ENCODE measurements at places on chromosomes 4 and X.

GRCh38 chrX:119235872-119236622 is at the start of gene PGRMC1:
Gene PGRMC1, plus strand, starts transcription at chrX:119236285. Its CDS starts 79 bp downstream, at chrX:119236364.
- no peak for DNase-seq

- DNase-seq = no peak
These were observed 66.1 kb downstream of the TNIP2 start for GRCh38 chr4:2689825-2690700.

GRCh38 chrX:10110316-10110935 is 46.3 kb upstream of the CLCN4 start:
- no peak for DNase-seq

GRCh38 chr4:3234171-3235029 is 14.6 kb upstream of the MSANTD1 start:
- no peak for DNase-seq

- no peak for DNase-seq
These were observed 2.5 kb upstream of the TMPRSS11D start for GRCh38 chr4:67886281-67886680.

DNA sequence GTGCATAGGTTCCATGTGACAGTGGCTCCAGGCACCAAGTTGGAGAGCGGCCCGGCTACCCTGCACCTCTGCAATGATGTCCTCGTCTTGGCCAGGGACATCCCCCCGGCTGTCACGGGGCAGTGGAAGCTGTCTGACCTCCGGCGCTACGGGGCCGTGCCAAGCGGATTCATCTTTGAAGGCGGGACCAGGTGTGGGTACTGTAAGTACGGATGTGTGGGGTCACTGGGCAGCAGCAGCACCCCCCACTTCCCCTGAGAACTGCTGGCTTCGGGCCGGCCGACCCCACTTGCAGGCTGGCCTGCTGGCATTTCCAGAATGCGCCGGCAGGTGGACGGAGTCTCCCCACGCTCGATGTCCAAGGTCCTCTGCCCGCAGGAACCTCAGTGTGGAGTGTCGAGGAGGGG is 13.2 kb downstream of the DOK7 start:
- DNase-seq = no peak

- DNase-seq = peak; percentile 86
These were observed 8.8 kb downstream of the ENPEP start for GRCh38 chr4:110484767-110485166.

DNA sequence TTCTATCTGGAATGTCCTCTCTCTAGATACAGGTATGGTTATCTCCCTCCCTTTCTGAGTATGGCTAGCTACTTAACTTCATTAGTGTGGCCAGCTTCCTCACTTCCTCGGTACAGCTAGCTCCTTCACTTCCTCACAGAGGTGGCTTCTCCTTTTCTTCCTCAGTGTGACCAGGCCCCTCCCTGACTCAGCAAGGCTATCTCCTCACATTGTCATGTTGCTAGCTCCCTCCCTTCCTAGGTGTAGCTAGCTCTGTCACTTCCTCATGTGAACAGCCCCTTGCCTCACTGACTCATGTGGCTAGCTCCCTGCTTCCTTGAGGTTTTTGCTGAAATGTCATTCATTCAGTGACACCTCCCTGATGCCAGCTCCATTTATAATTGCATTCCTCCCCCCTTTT is 67.3 kb upstream of the DDIT4L start:
- DNase-seq = no peak

DNA sequence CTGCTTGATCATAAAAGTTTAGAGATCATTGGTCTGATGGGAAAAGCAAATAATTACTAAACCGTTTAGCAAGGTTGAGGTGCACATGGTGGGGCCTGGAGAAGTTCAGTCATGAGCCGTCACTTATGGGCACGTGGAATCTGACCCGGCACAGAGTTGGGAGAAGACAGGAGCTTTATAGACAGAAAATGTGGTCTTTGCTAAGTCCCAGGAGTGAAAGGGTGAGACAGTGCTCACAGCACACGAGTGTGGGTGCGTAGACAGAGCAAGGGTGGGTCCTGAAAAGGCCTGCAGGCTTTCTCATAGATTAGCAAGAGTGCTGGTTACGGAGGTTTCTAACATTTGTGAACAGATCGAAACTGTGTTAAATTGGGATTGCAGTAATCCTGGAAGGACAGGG is 43.8 kb downstream of the HTT start:
- no peak for DNase-seq

GRCh38 chr4:108172753-108173598 is 4.2 kb upstream of the LEF1 start:
- no peak for DNase-seq

- DNase-seq = no peak
These were observed 189.9 kb downstream of the BMPR1B start for GRCh38 chr4:94947681-94948108.

- no peak for DNase-seq
These were observed 112.0 kb upstream of the LNX1 start for GRCh38 chr4:53703267-53703655.

- DNase-seq = no peak
These were observed 76.5 kb downstream of the KCNIP4 start for GRCh38 chr4:21872101-21872500.

- DNase-seq = no peak
These were observed 12.7 kb upstream of the MCUB start for GRCh38 chr4:109547394-109547793.

DNA sequence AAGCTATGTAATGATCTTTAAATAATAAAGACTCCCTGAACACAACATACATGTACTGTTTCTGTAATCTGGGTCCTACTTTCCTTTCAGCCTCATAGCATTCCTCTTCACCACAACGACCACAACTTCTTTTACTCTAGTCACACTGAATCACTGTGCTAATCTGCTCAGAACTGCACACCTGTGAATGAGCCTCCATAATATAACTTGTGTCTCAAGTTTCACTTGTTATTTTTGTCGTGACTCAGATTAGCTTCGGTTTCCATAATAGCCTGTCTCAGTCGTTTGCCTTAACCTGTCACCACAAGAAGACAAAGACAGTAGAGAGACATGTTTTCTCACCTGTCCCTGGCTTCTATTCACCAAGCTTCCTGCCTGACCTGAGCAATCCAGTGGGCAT is 61.8 kb downstream of the MAGED1 start:
- DNase-seq = no peak

DNA sequence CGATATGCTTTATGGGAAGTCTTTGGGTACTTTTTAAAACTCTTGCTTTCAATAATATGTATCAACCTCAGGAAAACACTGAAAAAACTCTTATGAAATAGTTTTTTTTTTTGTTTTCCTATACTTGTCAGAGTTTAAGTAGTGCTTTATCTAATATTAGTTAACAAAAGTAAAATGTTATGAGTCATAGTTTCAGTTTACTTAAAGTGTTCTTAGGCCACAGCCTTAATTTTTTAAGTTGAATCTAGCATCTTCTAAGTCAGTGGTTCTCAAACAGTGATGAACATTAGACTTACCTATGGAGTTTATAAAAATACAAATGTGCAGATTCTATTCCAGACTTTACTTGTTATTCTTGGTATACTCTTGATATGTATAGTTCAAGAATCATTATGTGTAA is 26.3 kb upstream of the ADGRL3 start:
- no peak for DNase-seq

DNA sequence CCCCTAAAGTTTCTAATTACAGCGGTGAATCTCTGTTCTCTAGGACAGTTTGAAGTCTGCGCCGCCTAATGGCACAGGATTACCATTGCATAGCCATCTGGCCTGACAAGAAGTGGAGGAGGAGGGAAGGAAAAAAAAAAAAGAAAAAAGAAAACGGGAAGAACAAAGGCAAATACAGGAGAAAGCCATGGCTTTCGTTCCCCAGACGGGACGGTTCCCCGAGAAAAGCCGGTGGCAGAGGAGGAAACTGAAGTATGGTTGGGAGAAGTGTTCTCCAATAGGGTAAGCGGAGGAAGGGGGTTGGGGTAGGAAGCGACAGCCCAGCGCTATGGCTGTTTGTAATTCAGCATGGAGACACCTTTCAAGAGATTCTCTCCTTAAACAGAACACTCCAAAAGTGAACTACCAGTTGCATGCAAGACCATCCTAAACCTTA is 80.8 kb downstream of the HMGN5 start:
- peak; percentile 2 for DNase-seq

DNA sequence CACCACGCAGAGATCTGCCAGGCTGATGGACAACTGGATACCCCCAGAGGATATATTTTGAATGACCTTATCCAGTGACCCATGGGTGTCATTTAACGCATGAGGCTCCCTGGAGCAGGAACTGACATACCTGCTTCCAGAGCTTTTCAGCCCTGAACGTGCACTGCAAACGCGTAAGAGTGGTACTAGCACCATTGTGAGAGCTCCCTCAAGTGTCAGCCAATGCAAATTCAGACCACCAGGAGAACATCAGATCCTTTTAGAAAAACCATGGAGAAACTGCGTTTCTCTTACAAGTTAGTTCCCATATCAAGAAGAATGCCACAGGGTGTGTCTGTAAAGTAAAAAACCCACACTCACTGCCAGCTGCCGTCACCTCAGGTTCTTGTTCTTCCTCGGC is 7.3 kb downstream of the TREX2 start:
- no peak for DNase-seq

GRCh38 chr4:74632634-74633033 is 161.7 kb downstream of the BTC start:
- peak; percentile 12 for DNase-seq

DNA sequence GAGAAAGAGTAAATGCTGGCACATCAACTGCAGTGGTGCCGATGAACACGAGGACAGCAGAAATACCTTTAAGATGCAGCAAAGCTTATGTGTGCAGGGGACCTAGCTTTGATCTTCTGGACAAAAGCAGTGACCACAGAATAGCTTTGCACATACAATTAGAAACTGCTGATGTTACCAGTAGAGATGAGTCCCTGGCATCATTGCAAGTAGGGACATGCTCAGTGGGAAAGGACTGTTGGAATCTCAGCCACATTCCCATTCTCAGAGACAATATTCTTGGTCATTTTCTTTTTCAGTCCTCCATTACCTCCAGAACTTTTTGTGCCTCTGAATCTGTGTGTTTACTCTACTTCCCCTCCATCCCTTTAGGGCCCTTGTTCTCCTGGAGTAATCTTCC is 16.9 kb upstream of the PDLIM3 start:
- DNase-seq = no peak

GRCh38 chr4:140781596-140781995 is 25.4 kb upstream of the TBC1D9 start:
- DNase-seq = no peak

DNA sequence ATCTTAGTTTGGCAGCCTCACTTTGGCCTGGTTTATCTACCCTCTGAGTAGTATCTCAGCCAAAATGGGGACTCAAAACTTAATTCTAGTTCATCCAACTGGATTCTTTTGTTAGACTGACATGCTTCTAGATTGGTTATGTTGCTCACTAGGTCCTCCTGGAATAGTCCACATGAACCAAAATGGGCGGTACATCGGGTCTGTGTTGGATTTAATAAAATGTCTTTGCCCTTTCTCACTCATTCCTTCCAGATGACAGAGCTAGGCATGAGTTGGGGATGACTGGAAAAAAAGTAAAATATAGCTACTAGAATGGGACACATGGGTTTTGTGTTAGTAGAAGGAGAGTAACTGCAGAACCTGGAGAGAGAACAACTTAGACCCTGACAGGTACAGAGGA is 247.9 kb downstream of the CCSER1 start:
- no peak for DNase-seq

DNA sequence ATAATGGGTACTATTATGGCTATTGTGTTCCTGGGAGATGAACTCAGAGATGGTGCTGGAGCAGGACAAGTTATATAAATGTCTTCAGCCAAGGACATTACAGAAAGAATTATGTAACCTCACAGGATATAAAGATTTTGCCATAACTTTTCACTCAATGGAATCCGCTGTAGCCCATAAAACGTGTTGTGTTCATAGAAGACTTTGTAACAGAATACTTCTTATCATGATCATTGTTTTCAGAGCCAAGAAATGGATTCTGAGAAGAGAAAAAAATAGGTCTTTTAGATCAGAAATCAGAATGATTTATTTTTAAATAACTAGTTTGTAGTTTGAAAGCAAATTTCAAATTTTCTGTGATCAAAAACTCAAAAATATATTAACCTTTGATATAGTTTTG is 441.0 kb upstream of the TENM3 start:
- no peak for DNase-seq

DNA sequence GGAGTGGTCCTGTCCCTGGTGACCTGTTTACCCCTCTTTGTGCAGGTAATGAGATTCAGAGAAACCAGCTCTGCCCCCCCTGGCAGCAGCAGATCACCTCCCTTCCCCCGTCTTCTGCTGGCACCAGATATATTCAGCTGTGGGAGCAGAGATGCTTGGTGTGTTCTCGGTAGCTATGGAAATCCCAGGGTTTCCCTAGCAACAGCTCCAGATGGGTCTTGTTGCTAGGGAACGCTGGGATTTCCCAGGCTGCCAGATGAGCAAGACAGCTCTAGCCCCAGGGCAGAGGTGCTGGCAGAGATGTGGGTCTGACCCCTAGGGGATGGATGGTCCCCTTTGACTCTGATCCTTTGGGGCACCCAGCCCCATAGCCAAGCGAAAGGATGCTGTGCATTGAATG is 20.2 kb downstream of the CETN2 start:
- DNase-seq = no peak

GRCh38 chrX:131778269-131779218 is 234.7 kb downstream of the OR13H1 start:
- no peak for DNase-seq

DNA sequence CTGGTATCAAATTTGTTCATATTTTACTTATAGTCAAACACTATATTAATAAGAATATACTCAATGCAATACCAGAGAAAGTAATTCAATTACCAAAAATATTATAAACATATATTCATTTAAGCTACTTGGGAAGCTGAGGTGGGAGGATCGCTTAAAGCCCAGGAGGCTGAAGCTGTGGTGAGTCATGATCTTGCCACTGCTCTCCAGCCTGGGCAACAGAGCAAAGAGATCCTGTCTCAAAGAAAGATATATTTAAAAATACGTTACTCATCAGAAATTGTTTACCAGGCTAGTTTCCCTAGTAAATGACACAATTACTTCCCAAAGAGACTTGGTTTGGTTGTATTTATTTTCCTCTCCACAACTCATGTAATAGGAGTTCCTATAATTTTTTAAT is 433.6 kb downstream of the GASK1B start:
- DNase-seq = no peak

GRCh38 chrX:150635952-150636351 is 57.2 kb upstream of the MTMR1 start:
- DNase-seq = peak; percentile 21

DNA sequence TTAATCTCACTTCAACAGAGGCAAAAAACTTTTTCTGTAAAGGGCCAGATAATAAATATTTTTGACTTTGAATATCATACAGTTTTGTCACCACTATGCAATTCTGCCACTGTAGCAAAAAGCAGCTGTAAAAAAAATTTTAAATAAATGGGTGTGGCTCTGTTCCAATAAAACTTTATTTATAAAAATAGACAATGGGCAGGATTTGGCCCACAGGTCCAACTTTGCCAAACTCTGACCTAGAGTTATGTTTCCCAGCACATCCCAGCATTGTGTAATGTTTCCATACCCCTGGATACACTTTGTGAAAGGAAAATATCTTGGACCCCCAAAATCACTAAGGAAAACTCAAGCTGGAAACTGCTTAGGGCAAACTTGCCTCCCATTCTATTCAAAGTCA is 94.9 kb upstream of the USP38 start:
- DNase-seq = no peak

Data from AG04449 (cell line).